ENCODE measurements at places on chromosomes 12 and 14.

DNA sequence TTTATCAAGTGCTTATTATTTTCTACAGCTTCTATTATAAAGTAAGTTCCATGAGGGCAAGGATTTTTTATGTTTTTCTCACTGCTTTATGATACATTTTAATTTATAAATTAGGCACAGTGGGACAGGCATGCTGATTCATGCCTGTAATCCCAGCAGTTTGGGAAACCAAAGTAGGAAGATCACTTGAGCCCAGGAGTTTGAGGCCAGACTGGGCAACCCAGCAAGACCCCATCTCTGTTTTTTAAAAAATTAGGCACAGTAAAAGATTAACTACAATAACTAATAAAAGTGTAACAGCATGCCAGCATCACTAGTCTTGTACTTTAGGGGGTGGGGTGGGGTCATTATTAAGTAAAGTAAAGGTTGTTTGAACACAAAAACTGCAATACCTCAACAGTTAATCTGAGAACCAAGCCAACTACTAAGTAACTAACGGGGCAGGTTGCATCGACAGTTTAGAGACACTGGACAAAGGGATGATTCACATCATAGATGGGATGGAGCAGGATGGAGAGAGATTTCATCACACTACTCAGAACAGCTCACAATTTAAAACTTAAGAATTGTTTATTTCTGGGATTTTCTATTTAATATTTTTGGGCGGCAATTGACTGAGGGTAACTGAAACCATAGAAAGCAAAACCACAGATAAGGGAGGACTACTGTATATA is 119.5 kb downstream of the PLEKHA5 start:
- H3K4me1 ChIP-seq, result no peaks in the 10 kb centered on the region
- no peaks in the 10 kb centered on the region for H3K36me3 ChIP-seq
- H3K27ac ChIP-seq, result no peak overlapping the region

DNA sequence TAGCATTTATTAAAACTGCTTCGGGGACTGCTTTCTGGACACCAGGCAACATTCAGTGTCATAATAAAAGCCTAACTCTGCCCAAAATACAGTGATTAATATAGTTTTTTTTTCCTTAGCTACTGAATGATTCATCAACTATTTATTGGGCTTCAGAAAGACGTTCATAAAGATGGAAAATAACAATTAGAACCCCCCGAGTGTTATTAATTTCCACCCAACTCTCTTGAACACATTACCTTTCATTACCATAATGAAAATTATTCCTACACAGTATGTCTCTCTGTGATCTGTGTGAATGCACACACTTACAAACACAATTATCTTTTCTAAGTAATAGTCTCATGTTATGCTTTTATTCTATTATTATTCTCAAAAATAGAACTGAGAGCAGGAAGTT is 473.0 kb downstream of the ADAMTS20 start:
- no peak for DNase-seq
- no peak overlapping the region for H3K4me3 ChIP-seq
- no peak overlapping the region for H3K27ac ChIP-seq
- H3K27me3 ChIP-seq, result no peaks in the 10 kb centered on the region
- H3K36me3 ChIP-seq, result no peaks in the 10 kb centered on the region

- H3K36me3 ChIP-seq, result peaks cover 8% of the 10 kb centered on the region
- H3K27me3 ChIP-seq, result no peaks in the 10 kb centered on the region
- no peak overlapping the region for H3K4me3 ChIP-seq
- no peak overlapping the region for H3K27ac ChIP-seq
Measured at GRCh38 chr12:69252033-69252432, 12.7 kb downstream of the CPSF6 start.

- H3K36me3 ChIP-seq, result no peaks in the 10 kb centered on the region
- no peak overlapping the region for H3K4me3 ChIP-seq
- no peaks in the 10 kb centered on the region for H3K27me3 ChIP-seq
- no peak overlapping the region for H3K27ac ChIP-seq
- no peak for DNase-seq
Measured at GRCh38 chr14:100523131-100523842, 63.9 kb downstream of the BEGAIN start.

DNA sequence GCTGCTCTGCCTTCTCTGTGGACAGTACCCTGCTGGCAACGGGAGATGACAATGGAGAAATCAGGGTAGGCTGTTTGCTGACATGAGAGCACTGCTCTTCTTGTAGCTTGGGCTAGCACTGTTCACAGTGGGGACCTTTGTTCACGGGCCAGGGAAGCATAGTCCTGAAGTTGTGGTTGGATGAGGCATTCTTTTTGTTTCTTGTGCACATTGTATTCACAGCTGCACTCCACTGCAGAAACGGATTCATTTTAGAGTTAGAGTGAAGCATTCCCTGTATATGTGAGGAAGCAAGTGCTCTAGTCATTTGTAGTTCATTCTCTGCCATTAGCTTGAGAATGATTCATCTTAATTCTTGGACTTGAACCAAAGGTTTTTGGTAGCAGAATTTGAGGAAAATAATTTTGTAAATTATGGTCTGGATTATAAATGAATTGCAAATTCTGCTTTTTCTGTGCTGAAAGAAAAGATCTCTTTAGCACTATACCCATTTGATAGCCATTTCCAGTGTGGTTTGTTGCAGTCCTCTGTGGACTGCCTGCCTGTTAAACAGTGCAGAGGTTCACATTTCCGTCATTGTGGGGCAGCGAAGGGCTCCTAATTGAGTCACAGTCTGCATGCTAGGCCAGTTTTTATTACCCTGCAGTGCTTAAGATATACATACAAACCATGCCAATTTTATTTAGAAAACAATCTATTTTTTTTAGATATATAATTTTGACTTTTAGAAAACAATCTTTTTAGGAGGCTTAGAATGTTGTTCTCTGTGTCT is 80.6 kb downstream of the APAF1 start:
- no peaks in the 10 kb centered on the region for H3K27me3 ChIP-seq
- no peak overlapping the region for H3K27ac ChIP-seq
- peak; percentile 50 for DNase-seq
- H3K4me1 ChIP-seq, result no peaks in the 10 kb centered on the region
- H3K4me3 ChIP-seq, result no peak overlapping the region
- peaks cover 4% of the 10 kb centered on the region for H3K36me3 ChIP-seq
